ENCODE measurements at places on chromosomes 7 and 10.
A peak's percentile ranks its signal among the peaks of the same experiment; 100 is the strongest.

- peak; percentile 64 for DNase-seq
Observed at GRCh38 chr10:123582084-123582989, 83.8 kb upstream of the GPR26 start.

DNA sequence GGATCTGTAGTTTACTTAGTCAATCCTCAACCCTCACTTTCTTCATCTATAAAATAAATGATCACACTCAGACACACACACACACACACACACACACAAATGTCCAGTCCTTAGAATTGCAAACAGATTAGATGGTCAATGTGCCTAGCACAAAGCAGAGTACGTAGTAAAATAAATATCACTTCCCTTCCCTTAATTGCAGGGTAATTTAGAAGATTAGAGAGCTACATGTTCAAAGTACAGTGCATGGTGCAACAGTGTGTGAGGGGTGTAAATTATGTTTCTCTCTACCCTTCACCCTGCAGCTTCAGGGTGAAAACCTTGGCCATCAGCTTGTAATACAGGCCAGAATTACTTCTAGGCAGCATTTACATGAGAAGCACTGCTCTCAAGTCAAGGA is 187.0 kb upstream of the GHITM start:
- no peak for DNase-seq

DNA sequence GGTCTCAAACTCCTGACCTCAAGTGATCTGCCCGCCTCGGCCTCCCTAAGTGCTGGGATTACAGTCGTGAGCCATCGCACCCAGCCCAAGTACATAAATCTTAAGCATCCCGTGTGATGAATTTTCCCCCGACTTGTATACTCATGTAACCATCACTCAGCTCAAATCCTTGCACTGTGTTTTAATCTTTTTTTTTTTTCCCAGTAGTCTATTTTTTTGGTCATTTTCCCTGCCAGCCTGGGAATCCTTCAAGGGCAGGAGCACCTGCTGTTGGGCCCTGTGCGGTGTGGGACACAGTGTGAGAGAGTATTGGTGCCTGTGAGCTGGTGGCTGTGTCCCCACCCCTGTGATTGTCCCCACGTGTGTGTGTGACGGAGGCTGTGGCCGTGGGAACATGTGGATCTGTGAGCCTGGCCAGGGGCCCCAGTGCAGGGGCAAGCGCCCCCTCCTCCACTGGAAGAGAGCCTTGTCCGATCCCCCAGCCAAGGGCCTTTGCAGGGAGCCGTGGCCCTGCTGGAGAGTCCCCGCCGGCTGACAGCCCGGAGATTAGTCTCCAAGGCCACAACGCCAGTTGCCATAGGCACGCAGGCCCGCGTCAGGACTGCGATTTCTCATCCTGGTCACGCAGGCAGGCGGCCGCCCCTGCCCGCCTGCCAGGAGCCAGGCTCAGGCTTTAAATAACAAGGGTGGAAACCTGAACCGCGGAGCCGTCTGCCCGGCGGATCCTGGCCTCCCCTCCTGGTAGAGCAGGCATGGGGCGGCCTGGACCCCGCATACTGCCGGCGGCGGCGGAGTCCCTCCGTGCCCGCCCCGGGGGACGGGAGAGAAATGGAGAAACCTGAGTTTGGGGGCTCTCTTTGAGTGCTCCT is 26.5 kb downstream of the GTF2IRD1 start:
- DNase-seq = peak; percentile 82

DNA sequence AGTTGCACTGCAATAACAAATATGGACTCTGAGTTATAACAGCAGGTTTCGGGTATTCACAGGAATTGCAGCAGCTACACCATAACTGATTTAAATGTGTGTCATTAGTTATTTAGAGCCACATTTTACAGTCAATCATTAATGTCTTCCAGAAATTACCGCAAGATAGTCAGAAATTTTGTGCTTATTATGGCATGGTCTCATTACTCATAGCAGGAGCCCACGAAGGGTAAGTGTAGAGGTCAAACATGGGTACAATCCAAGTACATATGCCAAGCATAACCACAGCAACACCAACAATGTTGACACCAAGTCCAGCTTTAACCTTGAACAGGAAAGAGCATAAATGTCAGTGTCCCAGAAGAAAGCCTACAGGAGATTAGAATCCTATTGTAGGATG is 84.4 kb downstream of the SLC13A1 start:
- DNase-seq = no peak

GRCh38 chr10:126259760-126260479 is 128.4 kb downstream of the ADAM12 start:
- DNase-seq = no peak

- DNase-seq = no peak
Observed at GRCh38 chr10:49698679-49699078, 19.2 kb downstream of the C10orf53 start.

DNA sequence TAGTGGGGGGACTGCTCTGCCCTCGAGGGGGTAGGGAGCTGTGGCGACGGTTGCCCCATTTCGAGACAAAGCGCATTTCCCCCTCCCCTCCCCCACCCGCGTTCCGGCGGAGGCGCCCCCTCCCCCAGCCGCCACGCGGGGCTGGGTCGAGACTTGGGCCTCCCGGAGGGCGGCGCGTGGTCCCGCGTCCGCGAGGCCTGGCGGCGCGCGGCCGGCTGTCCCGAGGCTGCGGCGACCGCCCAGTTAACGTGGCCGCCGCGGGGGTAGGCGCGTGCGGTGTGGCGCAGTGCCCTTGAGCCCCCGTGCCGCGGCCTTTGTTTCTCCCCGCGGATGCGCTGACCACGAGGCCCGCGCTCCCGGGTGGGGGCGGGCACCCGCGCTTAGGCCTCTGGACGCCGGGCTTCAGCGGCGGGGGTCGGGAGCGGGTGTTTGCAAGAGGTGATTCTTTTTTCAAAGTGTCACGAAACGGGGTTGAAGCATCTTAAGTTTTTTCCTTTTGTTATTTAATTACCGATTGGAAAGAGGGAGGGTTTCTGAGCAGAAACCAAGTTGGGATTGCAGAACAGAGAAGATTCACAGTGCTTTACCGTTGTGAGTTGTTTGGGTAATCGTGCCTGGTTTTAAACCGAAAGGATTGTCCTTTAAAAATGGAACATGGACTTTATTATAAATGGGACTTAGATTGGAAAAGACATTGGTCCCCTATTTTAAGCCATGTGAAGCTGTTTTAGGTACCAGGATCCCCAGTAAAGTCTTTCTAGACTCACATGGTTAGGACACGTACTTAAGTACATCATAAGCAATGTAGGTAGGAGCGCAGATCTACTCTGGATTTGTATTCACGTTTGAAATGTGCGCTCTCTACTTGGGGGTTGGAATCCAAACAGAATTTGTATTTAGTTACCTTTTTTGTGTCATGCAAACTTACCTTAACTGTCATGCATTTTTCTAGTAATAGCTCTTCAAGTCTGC is 760 bp downstream of the CBX3 start:
- DNase-seq = peak; percentile 39

- DNase-seq = no peak
Observed at GRCh38 chr10:44312401-44312800, 72.5 kb downstream of the CXCL12 start.

DNA sequence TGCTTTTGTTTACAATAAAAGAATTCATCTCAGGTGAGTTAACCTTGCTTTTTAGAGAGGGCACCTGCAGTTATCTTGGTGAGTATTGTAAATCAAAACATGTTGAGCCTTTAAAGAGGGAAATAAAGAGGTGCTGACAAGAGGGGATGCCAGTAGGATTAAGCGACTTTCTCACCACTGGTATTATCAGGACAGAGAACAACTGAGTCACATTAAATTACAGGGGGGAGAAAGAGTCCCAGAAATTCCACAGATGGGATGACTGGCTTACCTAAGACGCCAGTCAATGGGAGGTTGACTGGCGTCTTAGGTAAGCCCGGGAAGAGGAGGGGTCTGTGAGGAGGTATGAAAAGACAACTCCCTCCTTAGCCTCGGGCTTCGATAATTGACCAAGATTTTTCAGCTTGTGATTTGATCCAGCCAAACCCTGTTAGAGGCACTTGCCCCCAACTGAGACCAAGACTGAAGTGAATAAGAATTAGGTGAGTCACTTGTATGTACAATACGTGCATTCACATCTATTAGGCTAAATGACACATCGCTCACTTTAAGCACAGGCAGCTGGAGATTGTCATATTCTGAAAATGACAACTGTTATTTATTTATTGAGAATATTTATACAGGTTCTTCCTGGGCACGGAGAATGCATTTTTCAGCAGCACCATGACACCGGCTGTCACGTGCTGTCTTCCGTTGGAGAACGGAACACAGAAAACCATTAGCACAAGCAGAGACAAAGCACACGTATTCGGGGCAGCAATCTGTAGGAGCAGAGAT is 117.6 kb downstream of the SEM1 start:
- no peak for DNase-seq

- no peak for DNase-seq
Observed at GRCh38 chr7:70881167-70881847, 250.6 kb upstream of the GALNT17 start.

DNA sequence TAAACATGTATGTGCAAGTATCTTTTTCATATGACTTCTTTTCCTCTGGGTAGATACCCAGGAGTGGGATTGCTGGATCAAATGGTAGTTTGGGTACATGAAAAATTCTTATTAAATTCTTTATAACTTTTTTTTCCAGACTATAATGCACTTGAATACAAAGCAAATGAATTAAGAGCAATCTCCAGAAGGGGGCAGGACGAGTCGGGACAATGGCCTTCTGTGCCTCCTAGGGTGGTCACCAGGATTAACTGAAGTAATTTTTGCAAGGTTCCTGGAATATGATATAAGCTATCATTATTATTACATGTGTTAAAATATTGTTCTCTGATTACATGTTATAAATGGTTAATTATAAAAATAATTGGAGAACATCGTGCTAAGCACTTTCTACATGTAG is 127.2 kb downstream of the PPP1R17 start:
- DNase-seq = peak; percentile 24

DNA sequence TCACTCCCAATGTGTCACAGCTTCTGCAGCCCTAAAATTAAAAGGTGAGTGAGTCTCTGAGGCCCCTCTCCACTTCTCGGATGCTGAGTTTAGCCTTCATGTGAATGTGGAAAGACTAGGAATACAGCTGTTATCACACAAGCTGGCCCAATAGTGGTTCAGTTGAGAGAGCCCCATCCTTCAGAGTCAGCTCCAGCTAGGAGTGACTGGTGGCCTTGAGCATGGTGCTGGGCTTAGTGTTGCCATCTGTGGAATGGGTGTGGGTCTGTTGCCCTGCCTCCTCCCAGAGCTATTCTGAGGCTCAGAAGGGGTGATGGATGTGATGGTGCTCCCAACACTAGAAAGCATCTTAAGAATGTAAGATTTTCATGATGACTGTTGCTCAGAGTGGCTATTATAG is 55.8 kb downstream of the FIGNL1 start:
- DNase-seq = no peak

- peak; percentile 85 for DNase-seq
Observed at GRCh38 chr10:32346551-32347362, at the start of gene EPC1. Gene EPC1, minus strand, starts transcription at chr10:32347158. Its CDS starts 243 bp downstream, at chr10:32346915.

- DNase-seq = no peak
Observed at GRCh38 chr10:75223507-75223906, 12.2 kb downstream of the COMTD1 start.
